ENCODE measurements at places on chromosomes 11 and 22.

- no peak for DNase-seq
These were observed 52.0 kb upstream of the SHISAL1 start for GRCh38 chr22:44364751-44365130.

DNA sequence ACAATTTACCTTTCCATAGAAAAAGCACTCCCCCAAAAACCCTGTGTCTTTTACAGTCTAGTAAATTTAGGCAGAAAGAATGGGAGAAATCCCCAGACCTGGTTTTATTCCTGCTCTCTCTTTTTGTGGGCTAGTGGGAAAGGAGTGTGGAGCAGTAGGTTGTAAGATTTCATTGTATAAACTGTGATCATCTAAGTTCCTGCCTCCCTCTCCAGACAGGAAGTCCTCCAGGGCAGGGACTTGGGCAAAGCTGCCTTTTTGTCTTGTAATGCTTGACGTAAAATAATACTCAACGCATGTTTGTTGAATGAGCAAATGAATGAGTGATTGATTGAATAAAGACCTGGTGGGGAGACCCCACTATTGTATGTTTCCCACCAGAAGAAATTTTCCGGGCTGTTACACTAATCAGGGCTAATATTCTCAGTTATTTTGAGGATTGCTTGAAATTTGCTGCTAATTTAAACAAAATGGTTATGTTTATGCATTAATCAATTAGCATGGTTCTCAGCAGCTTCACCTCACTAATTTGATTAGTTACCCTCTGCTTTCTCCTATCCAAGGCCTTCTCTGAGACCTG lies 36.3 kb downstream of the CSNK2A3 start:
- no peak for DNase-seq

- DNase-seq = no peak
These were observed 12.9 kb downstream of the GNB1L start for GRCh38 chr22:19841641-19842392.

DNA sequence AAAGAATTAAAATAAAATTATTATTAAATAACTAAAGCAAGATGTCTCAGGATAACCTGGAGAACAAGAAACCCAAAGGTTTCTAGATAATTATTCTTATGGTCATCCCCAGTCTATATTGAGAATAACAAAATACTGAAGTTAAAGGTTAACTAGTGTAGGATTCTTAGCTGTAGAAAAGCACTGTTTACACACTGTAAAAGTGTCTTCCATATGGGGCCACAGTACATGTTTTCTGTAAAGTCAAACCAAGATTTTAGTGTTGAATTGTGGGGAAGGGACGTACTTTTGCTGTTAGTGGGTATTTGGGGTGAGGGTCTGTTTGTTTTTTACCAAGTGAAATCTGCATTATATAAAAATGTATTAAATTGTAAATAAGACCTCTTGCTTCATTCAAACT lies 47.5 kb upstream of the SOX6 start:
- DNase-seq = no peak

- no peak for DNase-seq
These were observed 71.5 kb downstream of the SIK3 start for GRCh38 chr11:117026593-117027330.

GRCh38 chr11:3840004-3840869 lies 522 bp downstream of the RHOG start:
- peak; percentile 57 for DNase-seq

DNA sequence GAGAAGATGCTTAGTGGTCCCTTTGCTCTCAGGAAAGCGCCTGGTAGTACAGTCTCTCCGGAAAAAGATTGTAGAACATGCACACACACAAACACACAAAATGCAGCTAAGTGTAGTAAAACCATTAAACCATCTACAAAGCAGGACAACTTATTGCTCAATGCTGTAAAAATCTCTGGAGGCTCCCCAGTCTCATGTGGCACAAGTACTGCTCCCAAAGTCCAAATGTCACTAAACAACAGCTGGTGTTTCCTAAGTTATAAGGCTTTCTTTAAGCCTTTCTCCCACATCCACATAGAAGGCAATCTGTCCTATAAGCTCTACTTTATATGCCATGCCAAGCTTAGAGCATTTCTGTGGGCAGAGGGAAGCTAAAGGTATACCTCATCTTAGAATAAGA lies 32.9 kb downstream of the CDON start:
- DNase-seq = no peak

DNA sequence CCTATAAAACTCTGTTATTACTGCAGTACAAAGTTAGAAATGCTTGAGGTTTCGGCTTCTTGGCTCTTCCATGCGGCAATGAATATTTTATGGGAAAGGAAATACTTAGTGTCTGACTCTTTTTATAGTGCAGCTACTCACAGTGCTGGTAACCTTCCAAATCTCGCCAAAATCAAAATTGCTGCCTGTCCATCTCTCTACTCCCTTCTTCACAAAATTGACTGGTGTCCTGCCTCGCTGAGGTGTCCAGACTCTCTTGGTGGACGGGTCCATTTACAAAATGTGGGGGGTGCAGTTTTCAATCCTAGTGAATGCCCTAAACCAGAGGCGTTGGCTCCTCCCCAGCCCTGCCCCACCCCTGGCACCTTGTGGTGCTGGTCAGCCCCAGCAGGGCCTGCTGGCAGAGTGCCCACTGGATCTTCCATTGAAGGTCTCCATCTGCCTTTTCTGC lies 73.5 kb downstream of the ZBTB16 start:
- no peak for DNase-seq

GRCh38 chr11:129260750-129261149 lies 68.6 kb upstream of the ARHGAP32 start:
- no peak for DNase-seq

DNA sequence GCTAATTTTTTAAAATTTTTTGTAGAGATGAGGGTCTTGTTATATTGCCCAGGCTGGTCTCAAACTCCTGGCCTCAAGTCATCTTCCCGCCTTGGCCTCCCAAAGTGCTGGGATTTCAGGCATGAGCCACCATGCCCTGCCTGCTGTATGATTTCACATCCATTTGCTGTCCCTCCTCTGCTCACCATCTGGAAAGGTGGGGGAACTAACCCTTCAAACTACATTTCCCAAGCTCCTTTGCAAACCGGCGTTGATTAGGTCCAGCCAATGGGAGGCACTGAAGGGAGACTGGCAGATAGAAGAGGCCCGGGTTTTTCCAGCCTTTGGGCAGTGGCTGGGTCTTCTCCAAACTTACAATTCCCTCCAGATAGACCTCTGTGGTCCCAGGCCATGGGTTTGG lies 19.3 kb downstream of the RFPL1 start:
- no peak for DNase-seq

DNA sequence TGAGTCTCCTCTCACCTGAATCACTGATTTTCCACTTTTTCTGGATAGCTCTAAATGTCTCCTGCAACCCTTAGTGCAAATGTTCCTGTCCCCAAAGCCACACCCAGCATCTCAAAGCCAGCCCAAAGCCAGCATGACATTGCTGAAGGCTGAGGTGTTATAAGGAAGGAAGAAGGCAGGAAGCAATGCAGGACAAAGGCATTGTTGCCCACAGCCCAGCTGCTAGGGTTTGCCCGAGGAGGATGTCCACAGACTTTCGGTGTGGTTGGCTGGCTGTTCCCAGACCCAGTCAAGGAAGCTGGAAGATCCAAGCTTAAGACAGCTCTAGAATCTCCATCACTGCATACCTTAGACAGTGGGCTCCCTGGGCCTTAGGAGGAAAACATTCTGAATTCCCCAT lies 23.5 kb downstream of the CHST1 start:
- DNase-seq = no peak

GRCh38 chr11:41250408-41250935 lies 209.0 kb downstream of the LRRC4C start:
- no peak for DNase-seq

GRCh38 chr11:20249378-20249777 lies 89.1 kb upstream of the DBX1 start:
- no peak for DNase-seq

- no peak for DNase-seq
These were observed 10.1 kb downstream of the SIDT2 start for GRCh38 chr11:117188620-117189081.

DNA sequence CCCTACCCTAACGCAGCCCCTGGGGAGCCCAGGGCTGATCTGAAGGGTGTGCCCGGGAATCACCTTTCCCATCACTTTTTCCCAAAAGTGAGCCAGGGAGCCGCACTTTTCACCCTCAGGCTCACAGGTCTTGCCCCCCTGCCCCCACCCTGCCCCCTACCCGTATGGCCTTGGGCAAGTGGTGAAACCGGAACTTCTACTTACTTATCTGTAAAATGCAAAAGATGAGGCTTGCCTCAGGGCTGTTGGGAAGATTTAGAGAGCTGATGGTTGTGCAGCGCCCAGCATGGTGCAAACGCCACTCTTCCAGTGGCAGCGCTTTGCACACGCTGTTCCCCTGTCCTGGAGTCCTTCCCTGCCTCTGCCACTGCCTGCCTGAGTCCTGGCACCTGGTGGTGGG lies 8.0 kb downstream of the SYT12 start:
- no peak for DNase-seq

GRCh38 chr11:106278391-106278790 lies 200.9 kb downstream of the AASDHPPT start:
- no peak for DNase-seq

DNA sequence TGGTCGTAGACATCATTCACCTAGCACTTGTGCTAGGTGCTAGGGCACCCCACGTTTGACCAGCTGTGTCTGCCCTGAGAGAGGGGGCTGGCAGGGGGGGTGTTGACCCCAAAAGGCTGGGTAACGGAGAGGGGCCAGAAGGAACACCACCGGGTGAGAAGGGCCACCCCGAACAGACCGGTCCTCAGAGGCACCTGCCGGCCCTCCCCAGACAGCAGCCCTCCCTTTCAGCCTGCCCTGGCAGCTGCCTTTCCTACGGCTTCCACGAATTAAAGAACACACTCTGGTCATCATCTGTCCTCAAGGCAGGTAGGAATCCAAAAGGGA lies 977 bp upstream of the KCNJ5 start:
- DNase-seq = no peak

GRCh38 chr11:65211293-65212105 lies 29.8 kb downstream of the CAPN1 start:
- peak; percentile 8 for DNase-seq

- no peak for DNase-seq
These were observed 20.2 kb downstream of the GAB2 start for GRCh38 chr11:78397398-78397797.

DNA sequence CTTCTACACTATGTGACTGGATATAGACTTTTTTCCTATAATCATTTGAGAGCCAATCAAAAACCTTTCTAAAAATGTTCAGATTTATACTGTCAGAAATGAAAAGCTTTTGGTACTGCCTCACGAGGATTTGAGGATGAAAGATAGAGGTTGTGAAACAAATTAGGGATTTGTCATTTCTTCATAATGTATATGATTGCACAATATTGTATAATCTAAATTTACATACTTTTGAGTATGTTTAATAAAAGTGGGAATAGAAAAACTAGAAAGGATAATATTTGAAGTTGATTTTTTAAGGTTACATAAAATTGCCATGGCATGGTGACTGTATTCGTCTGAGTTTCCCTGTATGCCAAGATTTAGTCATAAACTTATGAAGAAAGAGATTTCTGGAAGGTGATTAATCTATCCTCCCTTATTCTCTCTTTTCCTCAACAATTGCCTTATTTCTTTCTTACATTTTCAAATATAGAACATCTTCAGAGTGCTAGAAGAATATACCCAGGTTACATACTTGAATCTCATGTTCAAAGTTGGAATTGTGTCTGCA lies 56.2 kb downstream of the CASP12 start:
- no peak for DNase-seq

- DNase-seq = no peak
These were observed 19.0 kb downstream of the TSKU start for GRCh38 chr11:76802151-76802550.

GRCh38 chr11:83410605-83411565 lies 124.7 kb upstream of the CCDC90B start:
- no peak for DNase-seq
